Stimulated activated CD8-positive, alpha-beta memory T cell treated with anti-CD3 and anti-CD28 coated beads, Interleukin-2, amount 100 ng/mL, for 48 hours (primary cell): ENCODE measurements at places on chromosomes 2 and 18.

- DNase-seq = no peak
These were observed 10.3 kb downstream of the FBLN7 start for GRCh38 chr2:112148477-112148876.

DNA sequence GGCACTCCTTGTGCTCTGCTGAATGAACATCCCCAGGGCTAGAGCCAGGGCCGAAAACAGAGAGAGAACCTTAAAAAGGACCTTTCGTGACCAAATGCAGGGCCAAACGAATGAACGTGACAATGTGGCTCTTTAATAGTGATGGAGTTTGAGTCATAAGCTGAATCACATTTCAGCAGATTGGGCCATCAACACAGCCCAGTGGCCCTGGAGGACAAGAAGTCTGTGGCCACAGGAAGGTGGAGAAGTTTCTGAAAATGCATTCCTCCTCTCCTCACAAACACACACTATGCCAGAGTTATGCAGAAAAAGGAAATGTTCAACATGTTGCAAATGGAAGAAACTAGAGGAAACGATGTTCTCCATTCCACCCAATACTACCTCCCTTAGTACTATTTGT, 415.8 kb downstream of the HRH4 start:
- no peak for DNase-seq

GRCh38 chr2:107728586-107728985, 98.1 kb upstream of the RGPD4 start:
- DNase-seq = no peak

GRCh38 chr18:26460449-26461091, 87.8 kb downstream of the KCTD1 start:
- DNase-seq = no peak

GRCh38 chr2:40512256-40512655, 60.4 kb upstream of the SLC8A1 start:
- no peak for DNase-seq

DNA sequence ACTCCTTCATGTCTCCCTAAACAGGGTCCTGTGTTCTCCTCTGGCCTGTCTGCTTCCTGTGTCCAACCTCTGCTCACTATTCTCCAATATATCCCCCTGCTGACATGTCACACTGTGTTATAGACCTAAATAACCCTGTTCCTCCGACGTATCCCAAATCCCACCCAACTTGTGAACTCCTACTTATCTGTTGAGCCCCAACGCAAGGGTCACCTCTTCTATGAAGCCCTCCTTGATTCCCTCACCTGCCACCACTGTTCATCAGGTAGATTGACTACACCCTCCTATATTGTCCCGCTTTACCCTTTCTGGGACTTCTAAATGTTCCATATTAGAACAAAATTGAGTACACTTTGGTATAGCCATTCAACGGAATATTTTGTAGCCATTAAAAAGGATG, 42.1 kb downstream of the PCARE start:
- DNase-seq = no peak

DNA sequence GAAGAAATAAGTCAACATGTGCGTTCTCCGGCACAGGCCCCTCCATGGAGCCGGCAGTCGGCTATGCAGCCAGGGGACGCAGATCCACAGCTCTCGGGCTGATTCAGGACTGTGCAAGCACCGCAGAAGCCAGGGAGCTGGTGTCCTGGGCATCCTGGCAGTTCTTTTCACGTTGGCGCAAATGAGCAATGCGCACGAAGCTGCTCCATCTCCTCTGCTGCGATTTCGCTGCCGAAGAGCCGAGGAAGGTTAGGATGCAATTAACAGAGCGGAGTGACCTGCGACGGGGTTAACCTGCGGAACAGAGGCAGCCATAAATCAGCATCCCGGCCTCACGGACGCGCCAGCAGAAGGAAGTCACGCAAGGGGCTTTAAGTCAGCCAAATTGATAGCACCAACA, 107.1 kb upstream of the POU3F3 start:
- DNase-seq = no peak

DNA sequence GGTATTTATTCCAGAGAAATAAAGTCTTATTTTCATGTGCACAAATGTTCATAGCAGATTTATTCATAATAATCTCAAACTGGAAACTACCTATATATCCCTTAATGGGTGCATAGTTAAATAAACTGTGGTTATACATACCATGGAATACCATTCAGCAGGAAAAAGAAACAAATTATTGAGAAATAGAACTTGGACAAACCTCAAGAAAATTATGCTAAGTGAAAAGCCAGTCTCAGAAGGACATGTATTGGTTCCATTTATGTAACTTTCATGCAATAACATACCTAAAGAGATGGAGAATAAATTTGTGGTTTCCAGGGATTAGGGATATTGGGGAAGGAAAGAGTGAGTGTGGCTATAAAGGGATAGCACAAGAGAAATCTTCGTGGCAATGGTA, 452.6 kb downstream of the SETBP1 start:
- no peak for DNase-seq

DNA sequence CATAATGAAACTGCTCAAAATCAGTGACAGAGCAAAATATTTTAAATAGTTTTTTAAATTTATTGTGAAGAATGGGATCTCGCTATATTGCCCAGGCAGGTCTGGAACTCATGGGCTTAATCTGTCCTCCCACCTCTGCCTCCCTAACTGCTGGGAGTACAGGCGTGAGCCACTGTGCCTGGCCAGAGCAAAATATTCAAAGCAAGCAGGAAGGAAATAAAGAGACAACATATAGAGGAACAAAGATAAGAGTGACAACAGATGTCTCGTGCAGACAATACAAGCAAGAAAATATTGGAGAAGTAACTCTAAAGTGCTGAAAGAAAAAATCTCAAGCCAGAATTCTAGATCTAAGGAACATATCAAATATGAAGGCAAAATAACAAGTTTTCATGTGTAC, 5.0 kb upstream of the SCLY start:
- DNase-seq = no peak

DNA sequence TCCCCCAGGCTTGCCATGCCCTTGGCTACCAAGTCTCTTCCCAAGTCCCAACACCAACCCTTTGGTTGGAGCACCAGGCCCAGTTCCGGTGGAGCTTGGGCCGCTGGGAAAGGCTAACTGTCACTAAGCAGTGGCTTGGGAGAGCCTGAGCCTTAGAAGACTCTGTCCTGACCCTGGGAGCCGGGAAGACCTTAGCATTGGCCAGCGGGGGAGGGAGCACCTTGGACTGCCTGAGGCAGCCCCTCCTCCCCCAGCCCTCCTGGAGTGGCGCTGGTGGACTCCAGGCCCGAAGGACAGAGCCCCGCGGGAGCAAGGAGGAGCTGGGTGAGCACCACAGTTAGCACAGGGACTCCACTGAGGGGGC, 62.5 kb upstream of the POMC start:
- DNase-seq = no peak

- DNase-seq = no peak
These were observed 9.1 kb downstream of the KLF7 start for GRCh38 chr2:207156451-207157161.

DNA sequence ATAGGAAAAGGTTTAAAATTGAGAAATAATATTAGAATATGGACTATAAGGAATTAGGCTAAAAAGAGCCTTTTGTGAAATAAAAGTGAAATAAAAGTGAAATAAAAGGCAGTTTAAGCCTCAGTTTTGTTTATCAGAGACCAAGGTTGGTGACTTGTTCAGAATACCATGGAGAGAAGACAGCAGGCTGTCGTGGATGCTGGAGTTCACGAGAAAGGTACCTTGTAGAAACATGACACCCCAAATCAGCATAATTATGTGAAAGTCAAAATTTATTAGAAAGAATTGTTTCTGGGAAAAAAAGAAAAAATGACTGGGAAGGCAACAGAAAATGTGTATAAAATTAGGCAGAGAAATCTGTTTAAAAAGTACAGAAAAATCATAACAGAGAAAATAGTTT, 46.5 kb upstream of the SPAG16 start:
- DNase-seq = no peak

GRCh38 chr2:134155134-134155533, 98.7 kb upstream of the MGAT5 start:
- DNase-seq = no peak

- no peak for DNase-seq
These were observed 6.8 kb upstream of the TOGARAM2 start for GRCh38 chr2:28974252-28974651.

- DNase-seq = no peak
These were observed 195.8 kb upstream of the TNP1 start for GRCh38 chr2:217055624-217056023.

GRCh38 chr2:96963316-96963715, 23.1 kb downstream of the FAM178B start:
- DNase-seq = no peak

- DNase-seq = no peak
These were observed 208.6 kb downstream of the C1D start for GRCh38 chr2:67854103-67854743.

DNA sequence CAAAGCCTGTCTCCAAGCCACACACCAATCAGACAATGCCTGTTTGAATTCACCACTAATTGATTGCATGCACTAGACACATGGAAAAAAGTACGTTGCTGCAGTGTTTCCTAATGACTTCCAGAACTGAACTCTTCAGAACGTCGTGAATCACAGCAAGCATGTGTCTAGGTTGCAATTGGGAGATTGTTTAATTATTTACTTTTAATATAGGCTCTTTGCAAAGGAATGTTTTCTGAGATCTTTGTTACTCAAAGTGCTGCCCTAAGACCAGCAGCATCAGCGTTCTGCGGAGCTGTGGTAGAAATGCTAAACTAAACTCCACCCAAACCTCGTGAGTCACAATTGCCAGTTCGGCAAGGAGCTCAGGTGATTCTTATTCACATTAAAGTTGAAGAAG, 52.7 kb upstream of the CCDC68 start:
- DNase-seq = no peak
